Common myeloid progenitor, CD34-positive (primary cell): ENCODE measurements at places on chromosomes 7 and 10.

- no peak overlapping the region for H3K4me3 ChIP-seq
- no peaks in the 10 kb centered on the region for H3K36me3 ChIP-seq
- H3K27ac ChIP-seq: no peak overlapping the region
- no peaks in the 10 kb centered on the region for H3K4me1 ChIP-seq
Observed at GRCh38 chr10:126122881-126123280, 226.5 kb downstream of the FANK1 start.

- H3K4me1 ChIP-seq: no peaks in the 10 kb centered on the region
- H3K36me3 ChIP-seq: no peaks in the 10 kb centered on the region
- peak; percentile 45 for DNase-seq
- H3K4me3 ChIP-seq: peak within 1 kb of the TSS; percentile 48
- no peak within 1 kb of the TSS for H3K27ac ChIP-seq
Observed at GRCh38 chr10:100744987-100745881, at the start of gene PAX2. PAX2 (plus strand) TSS chr10:100745582; CDS start chr10:100746261, 679 bp downstream.

- DNase-seq: no peak
- H3K27me3 ChIP-seq: no peaks in the 10 kb centered on the region
- H3K4me3 ChIP-seq: no peak overlapping the region
- H3K4me1 ChIP-seq: no peaks in the 10 kb centered on the region
Observed at GRCh38 chr10:63684257-63684936, 163.2 kb downstream of the REEP3 start.

DNA sequence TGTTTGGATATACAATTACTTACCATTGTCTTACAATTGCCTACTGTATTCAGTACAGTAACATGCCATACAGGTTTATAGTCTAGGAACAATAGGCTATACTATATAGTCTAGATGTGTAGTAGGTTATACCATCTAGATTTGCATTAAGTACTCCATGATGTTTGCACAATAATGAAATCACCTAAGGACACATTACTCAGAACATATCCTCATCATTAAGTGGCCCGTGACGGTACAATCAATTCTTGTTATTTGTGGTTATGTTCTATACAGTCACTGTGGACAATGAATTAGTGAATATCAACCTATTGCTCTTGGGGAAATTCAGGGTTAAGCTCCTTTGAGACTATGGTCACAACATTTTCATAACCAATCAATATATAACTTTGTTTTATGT, 75.6 kb downstream of the MICU1 start:
- H3K27ac ChIP-seq: no peak overlapping the region
- no peaks in the 10 kb centered on the region for H3K4me1 ChIP-seq
- DNase-seq: no peak
- H3K36me3 ChIP-seq: peaks cover 21% of the 10 kb centered on the region
